ENCODE measurements at places on chromosomes 2 and 18.

GRCh38 chr2:138058427-138058826 is 94.2 kb downstream of the HNMT start:
- DNase-seq, result no peak

DNA sequence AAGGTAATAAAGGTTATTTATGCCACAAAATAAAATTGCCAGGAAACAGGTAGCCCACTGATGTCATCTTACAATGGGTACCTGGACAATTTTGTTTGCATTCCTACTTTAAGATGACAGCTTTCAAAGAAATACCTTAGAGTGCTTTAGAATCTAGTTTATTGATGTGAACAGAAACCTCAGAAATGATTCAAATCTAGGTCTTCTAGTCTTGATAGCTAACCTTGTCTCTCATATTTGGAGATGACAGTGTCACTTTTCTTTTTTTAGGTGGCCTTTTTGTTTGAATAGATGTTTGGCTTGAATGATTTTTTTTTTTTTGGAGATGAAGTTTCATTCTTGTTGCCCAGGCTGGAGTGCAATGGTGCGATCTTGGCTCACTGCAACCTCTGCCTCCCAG is 69.1 kb downstream of the PIK3C3 start:
- no peak for DNase-seq

DNA sequence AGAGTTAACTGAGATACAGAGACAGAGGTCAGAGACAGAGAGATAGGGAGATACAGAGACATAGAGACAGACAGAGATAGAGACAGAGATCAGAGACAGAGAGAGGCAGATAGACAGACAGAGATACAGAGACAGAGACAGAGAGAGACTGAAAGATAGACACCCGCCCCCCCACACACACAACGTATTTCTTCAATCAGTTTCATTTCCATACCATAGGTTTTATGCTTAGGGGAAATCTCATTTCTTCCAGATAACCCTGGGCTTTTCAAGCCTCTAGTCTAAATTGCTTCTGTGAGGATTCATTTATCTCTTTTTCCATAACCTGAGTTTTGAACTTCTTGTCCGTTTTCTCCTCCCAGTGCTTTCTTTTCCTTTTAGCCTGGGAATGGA is 94.6 kb downstream of the CD8B2 start:
- no peak for DNase-seq

DNA sequence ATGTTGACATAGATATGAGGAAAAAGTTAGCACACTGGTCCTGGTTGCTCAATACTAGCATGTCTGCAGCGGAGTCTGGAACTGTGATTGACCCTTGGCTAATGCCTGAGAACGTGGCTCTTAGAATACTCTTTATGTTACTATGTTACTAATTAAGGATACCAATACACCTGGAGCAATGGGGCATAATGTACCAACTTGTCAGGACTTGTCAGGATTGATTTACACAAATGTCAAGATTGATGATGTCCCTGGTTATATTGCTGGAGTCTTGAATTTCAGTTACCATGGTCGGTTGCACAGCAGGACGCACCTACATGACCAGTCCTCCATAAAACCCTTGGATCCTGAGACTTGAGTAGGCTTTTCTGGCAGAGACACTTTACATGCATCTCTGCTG is 810.9 kb downstream of the CPS1 start:
- DNase-seq, result no peak

DNA sequence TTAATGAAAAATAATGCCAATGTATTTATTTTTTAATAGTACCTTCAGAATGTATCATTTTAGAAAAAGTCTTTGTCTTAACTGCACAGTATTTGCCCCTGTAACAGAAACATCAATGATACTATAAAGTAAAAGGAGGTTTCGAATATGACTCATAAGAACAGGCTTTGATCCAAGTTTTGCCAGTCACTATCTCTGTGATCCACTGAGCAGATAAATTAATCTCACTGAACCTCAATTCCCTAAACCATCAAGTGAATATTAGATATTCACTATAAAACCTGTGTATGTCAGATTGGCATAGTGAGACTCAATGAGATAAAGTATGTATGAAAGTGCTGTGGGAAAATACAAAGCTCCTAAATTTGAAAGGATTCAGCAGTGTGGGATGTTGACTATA is 292.1 kb downstream of the EXOC6B start:
- DNase-seq, result no peak

GRCh38 chr2:126616606-126617069 is 39.3 kb upstream of the GYPC start:
- DNase-seq, result no peak
